ENCODE measurements at places on chromosomes 16 and 17.
A peak's percentile ranks its signal among the peaks of the same experiment; 100 is the strongest.

DNA sequence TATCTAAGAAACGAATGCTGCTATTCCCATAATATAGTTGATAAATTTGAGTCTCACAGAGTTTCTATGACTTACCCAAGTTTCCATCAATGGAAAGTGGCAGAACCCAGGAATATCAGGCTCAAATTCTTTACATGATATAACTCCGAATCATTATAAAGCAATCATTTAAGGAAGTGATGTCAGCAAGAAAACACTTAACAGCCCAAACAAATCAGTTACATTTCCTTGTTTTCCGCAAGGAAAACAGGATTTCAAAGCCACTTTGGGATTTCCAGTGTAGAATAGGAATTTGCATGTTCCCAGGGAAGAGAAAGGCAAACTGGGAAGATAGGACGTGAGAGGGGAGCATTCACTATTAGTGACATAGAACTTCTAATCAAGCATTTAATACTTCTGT, 311.4 kb upstream of the GOT2 start:
- DNase-seq = no peak

DNA sequence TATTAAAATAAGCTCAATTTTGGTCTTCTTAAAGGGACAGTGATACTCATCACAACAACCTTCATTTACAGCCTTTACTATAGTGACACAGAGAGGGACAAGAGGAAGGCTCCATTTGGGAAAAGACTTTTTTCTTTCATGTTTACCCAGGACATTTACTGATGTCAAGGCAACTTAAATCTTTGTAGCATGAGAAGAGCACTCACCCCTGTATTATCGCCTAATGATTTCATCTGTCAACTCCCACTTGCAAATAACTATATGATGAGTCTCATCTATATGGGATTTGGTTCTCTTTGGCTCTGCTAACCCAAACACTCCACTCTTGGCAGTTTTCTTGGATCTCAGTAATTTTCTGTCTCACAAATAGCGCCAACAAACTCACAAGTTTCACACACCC, 24.1 kb downstream of the BLMH start:
- no peak for DNase-seq

DNA sequence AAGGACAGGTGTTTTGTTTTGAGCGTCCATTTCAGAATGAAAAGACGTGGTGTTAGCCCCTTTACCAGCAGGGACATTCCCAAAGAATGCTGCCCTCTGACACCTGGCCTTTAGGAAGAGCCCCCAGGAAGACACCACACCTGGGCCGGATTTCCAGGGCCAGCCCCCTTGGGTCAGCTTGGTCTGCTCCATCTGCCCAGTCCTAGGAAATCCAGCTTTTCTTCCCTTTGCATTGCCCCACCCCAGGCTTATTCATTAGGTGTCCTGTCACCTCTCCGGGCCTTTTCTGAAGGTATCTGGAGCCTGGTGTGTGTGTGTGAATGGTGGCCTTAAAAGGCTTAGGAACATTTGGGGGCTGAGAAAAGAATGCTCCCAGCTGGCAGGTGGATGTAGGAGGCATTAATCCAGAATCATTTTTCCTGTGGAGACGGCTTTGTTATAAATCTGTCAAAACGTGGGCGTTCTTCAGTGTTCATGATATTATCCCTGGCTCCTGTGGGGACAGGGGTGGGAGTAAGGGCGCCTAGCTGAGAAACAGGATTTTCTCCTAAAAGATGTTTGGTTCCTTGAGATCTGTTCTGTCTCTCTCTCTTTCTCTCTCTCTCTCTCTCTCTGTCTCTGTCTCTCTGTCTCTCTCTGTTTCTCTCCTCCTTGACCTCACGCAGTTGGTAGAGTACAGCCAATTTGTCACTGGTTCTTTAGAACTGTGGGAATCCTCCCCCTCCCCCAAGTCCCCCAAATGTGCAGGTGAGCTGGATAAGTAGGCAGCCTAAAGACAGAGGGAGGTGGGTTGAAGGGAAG, 84.0 kb downstream of the NTN1 start:
- no peak for DNase-seq

DNA sequence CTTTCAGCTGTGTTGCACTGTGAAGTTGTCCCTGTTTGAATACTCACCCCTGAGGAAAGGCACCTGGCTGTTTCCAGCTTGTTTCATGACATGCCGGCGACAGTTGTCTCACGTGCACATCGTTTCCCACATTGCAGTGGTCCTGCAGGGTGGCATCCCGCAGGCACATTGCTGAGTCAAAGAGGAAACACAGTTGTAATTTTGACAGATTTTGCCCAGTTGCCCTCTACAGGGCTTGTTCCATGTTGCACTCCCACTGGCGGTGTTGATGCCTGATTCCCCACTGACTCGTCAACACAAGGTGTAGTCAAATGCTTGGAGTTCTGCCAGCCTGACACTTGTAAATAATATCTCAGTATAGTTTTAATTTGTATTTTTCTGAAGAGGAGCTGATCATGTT, 23.8 kb downstream of the EPN2 start:
- no peak for DNase-seq

GRCh38 chr17:49180998-49181635, 29.3 kb downstream of the GNGT2 start:
- no peak for DNase-seq

- DNase-seq = no peak
Measured at GRCh38 chr17:40283662-40284061, 4.0 kb upstream of the CDC6 start.

DNA sequence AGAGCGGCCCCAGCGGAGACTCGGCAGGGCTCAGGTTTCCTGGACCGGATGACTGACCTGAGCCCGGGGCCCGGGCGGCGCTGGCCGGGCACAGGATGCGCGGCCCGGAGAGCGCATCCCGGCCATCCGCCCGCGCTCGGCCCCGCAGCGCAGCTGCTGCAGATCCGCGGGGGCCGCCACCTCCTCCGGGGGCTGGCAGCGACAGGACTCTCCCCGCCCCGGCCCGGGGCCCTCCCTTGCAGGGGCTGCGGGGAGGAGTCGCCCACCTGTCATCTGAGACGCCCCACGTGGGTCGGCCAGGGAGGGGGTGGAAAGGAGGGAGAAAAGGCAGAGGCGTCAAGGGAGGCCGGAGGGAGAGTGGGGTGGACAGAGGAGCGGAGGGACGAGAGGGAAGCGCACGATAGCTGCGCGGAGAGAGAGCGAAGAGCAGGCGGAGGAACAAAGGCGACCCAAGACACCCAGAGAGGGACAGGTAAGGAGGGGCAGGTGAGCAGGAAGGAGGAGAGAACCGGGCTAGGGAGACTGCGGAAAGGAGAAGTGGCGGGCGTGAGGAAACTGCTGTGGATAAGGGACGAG, 471 bp upstream of the PRKAR1A start:
- DNase-seq = peak; percentile 62

DNA sequence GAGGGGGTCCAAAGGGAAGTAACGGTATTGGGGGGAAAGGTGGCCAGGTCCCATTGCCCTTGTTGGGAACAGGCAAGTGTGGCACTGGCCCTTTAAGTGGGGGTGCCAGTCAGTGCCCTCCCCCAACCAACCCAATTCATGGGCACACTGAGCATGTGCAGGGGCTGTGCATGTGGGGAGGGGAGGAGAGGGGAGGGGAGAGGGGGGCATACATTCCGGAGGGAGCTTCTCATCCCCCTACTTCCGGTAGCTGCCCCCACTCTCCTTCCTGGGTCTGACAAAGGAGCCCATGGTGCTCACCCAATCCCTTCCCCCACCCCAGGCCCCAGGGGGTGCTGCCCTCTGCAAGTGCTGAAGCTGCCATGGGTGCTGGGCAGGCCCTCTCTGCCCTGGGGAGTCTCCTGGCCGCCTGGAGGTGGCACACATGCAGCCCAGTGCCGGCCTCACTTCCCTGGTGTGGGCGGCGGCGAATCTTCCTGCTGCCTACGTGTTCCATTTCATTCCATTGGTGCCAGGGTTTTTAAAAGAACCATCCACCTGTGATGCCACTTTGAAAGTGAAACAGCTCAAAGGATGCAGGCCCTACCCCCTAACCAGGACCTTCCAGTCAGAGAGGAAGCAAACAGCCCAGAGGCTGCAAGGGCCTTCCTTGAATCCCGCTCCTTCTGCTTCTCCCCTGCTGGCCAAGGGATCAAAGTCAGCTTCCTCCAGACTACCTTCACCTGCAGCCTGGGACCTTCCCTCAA, 11.0 kb downstream of the HEXIM2 start:
- DNase-seq = peak; percentile 23

- peak; percentile 83 for DNase-seq
Measured at GRCh38 chr16:2513405-2514332, at the start of gene ATP6V0C. Gene ATP6V0C, plus strand, starts transcription at chr16:2513952. Its CDS starts 152 bp downstream, at chr16:2514104.

DNA sequence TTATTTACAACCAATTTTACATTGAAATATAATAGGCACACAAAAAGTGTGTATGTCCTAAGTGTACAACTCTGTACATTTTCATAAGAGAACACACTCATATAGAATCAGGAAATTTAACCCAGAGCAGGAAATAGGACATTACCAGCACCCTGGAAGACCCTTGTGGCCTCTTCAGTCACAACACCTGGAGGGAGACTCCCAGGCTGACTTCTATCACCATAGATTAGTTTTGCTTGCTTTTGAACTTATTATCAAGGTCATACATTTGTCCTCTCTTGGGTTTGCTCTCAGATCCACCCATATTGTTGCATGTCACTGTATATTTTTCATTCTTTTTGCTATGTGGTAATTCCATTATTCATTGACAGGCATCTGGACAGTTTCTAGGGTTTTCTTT, 5.8 kb downstream of the RIPOR1 start:
- DNase-seq = no peak

DNA sequence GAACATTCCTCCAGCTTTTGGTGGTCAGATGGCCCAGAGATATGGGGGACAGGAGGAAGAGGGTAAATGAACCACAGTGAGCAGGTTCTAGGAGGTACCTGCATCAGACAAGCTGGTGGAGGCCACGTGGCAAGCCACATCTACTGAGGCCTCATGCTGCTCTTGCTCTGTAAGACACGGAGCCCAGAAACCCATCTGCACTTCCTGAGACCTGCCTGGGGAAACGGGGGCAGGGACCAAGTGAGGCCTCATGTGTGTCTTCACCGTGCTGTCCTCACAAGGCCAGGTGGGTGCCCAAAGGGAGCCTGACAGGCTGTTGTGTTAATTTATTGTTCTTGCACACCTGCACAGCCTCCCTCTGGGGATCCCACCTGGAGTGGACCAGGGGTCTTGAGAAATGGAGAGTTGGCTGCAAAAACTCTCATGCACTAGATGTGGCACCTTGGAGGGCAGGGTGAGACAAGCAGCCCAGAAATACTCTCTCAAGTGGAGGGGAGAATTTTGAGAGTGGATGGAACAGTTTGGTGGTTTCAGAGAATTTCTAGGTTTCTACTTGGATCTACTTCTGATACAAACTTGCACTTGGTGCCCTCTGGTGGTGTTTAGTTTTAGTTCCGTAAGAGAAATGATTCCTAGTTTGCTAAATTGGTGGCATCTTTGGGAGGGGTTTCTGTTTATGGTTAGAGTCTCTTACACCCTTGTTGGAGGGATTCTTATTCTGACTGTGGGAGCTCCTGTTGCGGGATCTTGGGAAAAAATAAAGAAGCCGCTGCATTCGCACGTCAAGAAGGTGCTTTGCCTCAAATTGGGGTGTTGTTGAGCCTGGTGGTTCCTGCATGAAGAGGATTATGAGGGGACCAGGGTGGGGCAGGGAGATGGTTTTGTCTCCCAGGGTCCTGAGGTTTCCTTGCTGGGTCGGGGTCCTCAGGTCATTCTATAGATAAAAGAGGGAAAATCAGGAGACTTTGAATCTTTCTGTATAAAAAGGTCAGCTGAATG, 47.5 kb downstream of the SLC6A2 start:
- no peak for DNase-seq

DNA sequence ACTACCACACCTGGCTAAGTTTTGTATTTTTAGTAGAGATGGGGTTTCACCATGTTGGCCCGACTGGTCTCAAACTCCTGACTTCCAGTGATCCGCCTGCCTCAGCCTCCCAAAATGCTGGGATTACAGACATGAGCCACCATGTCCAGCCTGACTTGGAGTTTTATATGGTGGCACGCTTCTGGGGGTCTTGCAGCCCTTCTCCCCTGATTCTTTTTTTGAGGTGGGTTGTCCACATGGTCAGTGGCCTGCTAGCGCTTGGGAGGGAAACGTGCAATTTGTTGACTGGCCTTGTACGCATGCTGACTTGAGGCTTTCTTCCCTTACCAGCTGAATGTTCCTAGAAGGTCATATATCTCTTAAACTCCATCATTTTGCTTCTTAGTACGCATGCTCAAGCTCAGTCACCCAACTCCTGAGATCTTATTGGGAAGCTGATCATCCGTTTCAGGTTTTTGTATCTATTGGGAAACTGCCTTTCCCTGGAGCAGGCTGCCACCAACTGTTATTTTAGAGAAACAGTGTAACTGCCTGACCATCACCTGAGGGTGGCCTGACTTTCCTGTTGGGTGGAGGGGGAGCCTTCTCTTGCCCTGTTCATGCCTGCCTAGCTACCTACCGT, 13.7 kb upstream of the LDHD start:
- DNase-seq = no peak

DNA sequence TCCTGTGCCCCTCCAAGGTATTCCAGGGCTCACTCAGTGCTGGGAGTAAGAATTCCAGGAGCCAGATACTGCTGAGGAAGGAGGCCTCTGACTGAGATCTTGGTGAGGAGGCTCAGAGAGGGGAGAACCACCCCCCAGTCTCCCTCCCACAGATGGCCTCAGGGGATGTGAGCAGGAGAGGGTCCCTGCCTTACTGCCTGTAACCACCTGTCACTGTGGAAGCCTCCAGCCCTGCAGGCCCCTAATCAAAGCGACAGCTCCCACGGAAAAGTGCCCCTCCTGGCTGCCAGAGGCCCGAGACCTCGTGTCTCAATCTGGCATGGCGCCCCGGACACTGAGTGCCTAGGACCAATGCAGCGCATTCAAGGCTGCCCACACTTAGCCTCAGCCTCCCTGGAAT, 7.7 kb upstream of the C17orf113 start:
- no peak for DNase-seq

- no peak for DNase-seq
Measured at GRCh38 chr17:70181376-70181775, 12.0 kb downstream of the KCNJ2 start.

- DNase-seq = no peak
Measured at GRCh38 chr16:74291577-74292208, 4.9 kb upstream of the PSMD7 start.

- no peak for DNase-seq
Measured at GRCh38 chr17:38893607-38894006, 23.7 kb downstream of the LASP1 start.

DNA sequence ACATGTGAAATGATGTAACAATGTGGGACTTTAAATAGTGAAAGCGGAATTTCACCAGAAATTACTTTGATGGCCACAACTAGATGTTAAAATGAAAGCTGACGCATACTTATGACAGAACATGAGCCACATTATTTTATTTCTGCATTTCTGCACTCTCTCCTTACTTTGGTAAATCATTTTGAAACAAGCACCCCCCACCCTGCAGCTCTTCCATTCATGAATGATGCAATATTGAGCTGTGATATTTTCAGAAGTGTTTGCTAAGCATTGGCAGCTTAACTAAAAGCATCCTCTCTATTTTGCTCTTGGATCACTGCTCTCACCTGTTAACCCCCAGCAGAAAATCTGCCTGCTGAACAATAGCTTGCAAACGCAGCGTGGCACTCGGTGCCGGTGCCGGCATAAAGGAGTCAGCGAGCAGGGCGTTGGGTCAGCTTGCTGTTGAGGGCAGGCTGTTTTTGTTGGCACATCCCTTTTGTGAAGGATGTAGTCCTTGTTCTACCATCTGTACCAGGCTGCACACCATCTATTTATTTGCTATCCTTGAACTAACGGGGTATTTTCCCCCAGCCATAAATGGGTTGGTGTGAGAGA, 30.8 kb upstream of the CBLN1 start:
- DNase-seq = no peak
